ENCODE measurements at places on chromosomes 7 and 10. TPM values are rescaled to one million over a fixed set of nuclear protein-coding genes. Genes with fewer than 3 reads are reported as not detected.

- DNase-seq: no peak
Measured at GRCh38 chr7:107480932-107481331, 11.1 kb downstream of the GPR22 start.

DNA sequence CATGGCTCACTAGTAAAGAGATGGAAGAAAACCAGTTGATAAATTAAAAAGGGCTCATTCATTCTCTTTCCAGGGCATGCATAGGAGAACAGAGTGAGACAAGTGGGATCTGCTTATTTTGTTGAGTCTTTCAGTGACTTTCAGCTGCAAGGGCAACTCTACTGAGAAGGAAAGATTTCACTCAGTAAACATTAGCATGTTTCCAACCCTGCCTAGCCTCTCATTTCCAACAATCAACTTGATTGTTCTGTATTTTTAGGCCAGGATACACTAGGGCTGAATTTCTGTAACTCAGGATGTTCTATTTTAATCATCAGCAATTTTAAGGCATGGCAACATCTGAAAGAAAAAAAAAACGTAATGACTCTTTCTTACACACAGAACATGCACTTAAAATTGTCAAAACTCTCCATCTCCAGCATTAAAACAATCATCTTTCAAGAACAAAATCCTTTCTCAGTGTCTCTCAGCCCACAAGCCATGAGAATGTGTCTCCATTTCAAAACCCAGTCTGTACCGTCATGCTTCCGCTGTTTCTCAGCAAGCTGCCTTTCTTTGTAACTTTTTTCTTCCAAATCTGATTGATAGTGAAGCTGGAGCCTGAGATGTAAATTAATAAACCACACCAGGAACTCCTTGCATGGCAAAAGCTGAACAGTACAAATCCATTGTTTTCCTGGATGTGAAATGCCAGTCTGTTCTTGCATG, 147.2 kb upstream of the KLF14 start:
- no peak for DNase-seq

DNA sequence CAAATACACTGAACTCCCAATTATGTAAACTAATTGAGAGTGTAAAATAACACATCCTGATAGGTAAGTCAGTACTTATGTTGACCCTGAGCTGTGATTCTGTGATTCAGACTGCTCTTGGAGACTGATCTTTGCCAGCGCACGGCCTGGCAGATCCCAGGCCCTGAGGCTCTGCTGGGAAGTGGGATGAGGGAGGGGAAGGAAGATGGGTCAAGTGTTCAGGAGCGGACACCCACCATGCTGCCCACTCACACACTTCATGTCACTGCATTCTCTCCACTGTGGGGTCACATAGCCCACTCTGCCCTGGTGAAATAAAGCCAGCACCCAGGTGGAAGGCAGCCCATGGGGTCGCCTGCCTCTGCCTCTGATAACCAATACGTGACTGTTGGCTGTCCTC, 226.2 kb downstream of the TNS3 start:
- DNase-seq: no peak

Gene SAMD9L
- polyA plus RNA-seq: 4.5 TPM
